ENCODE measurements at places on chromosomes 1 and 21. TPM values are rescaled to one million over a fixed set of nuclear protein-coding genes. Genes with fewer than 3 reads are reported as not detected.

Gene NBPF4
- total RNA-seq: not detected

Gene CFAP141
- not detected for total RNA-seq

Gene TRIM46
- 0.04 TPM for total RNA-seq

Gene S100A7A
- total RNA-seq: not detected

Gene AIM2
- not detected for total RNA-seq

Gene NHLH1
- total RNA-seq: not detected

Gene DNASE2B
- total RNA-seq: not detected

Gene RPTN
- total RNA-seq: not detected

- DNase-seq: no peak
Measured at GRCh38 chr1:221470000-221470698, 271.7 kb downstream of the DUSP10 start.

GRCh38 chr1:17023573-17023972 lies 11.8 kb upstream of the ATP13A2 start:
- no peak for DNase-seq

DNA sequence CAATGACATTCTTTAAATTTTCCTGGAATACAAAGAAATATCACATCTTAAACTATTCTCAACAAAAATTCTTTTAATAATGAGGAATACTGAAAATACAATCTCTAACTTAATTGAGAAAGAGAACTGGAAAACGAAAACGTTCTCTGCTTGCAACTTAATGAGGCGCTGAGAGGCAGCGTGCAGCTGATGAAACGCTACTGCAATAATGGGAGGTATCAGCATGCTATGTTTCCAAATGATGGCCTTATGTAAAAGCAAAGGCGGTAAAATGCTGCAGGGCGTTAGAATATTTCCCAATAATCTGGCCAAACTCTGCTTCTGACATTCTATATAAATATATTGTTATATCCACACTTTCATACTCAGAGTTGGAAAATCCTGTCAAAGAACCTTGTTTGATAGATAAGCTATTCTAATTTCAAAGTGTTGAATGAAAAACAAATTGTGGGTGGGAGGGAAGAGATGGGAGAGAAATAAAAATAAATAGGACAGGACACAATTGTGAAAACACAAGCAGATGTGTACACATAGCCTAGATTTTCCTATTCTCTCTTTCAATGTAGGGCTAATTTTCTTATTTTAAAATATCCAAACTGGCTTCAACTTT lies 70.9 kb downstream of the APP start:
- no peak for DNase-seq

DNA sequence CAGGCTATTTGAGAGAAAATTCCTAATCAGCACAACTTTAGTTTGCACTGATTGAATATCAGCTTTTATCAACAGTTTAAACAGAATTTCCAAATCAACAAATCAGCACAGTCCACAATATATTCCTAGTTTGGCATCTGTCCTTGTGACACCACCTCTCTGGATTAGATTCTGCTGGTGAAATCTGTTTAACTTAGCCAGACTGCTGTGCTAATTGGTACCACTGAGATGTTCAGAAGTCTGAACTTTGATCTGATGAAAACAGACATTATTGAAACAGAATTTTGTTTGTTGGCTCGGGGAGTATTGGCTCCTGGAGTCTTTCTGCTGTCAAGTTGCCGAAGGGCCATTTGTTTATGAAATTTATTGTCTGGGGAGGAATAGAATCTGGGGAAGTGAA lies 17.0 kb upstream of the NGF start:
- peak; percentile 27 for DNase-seq

DNA sequence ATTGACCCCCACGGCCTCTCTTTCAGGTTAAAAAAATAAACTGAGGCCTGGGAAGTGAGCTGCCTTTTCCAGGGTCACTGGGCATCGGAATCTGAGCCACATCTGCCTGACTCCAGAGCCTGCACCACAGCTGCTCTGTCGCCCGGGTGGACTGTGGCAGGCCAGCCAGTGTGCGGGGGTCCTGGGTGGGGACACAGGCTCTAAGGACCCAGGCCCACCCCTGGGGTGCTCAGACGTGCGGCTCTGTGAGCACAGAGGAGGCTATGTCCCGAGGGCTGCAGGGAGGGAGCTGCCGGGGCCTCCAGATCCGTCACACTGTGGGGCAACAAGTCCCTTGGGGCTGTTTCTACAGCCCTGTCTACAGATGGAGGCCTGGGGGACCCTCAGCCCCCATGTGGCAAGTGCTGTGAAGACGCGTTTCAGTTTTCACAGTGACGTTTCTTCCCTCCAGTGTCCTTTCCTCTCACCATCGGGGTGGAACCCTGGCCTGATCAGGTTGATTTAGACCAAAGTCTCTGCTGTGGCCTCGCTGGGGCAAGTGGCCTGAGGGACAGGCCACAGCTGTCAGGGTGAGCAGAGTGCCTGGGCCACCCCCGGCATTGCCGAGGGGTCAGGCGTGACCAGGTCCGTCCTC lies 39.2 kb upstream of the ACTRT2 start:
- DNase-seq: no peak

- DNase-seq: peak; percentile 98
Measured at GRCh38 chr1:234638832-234639799, 29.1 kb upstream of the IRF2BP2 start.

- peak; percentile 62 for DNase-seq
Measured at GRCh38 chr1:160681066-160681890, 30.3 kb downstream of the CD48 start.

DNA sequence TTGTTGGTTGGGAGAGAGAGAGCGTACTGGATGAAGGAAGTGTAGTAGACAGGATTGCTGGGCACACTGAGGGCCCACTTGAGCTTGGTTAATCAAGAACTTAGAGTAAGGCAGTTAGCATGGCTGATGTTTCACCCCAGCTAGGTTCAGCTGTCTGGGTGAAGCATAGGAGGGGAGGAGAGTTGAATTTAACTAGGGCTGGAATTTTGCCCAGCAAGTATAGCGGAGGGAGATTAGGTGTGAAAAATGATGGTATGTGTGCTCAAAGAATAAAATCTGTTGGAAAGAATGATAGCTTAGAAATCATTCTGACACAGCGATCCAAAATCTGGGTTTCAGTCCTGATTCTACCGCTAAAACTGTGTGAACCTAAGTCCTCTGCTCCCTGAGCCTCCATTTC lies 461.5 kb upstream of the PROX1 start:
- DNase-seq: no peak

GRCh38 chr21:44957047-44957831 lies 17.4 kb downstream of the SLX9 start:
- DNase-seq: no peak

DNA sequence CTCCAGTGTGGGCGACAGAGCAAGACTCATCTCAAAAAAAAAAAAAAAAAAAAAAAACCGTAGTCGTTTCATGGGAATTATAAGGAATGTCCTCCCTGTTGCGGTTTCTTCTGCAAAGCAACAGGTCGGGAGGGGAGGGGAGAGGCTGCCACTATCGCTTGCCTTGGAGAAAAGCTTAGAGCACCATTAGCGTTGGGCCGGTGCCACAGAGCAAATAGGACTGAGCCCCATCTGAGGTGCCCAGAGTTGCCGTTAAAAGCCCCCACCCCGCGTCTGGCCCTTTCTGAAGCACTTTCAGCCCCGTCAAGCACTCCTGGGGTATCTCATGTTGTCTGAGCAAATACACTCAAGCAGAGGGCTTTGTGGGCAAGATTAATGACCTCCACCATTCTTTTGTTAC lies 2.2 kb downstream of the RIPPLY3 start:
- no peak for DNase-seq

DNA sequence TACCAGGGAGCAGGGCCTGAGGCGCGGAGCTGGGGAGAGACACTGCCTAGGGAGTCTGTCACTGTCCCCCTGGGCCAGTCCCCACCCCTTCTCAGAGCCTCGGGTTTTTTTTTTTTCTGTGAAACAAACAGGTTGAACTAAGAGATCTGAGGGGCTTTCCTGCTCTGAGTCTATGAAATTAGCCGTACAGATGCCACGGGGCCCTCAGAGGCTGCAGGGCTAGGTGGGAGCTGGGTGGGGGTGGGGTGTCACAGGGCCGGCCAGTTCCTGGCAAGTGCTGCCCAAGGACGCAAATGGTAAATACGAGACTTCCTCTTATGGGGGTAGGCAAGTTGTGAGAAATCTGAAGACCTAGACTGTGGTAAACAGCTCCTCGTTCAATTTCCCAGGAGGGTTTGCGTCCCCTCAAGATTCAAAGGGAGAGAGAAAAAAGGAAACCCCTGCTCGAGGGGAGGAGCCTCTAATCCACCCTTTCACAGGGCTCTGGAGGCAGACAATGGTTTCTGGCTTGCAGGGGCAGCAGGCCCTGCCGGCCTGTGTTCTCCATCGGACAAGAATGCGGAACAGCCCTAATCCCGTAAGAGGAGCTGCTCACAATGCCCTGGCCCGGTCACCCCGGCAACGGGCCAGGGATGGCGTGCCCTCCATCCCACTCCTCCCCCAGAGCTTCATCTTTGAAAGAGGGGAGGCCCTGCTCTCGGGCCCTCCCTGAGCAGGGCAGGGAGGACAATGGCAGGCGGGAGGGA lies 7.8 kb downstream of the NUAK2 start:
- no peak for DNase-seq

DNA sequence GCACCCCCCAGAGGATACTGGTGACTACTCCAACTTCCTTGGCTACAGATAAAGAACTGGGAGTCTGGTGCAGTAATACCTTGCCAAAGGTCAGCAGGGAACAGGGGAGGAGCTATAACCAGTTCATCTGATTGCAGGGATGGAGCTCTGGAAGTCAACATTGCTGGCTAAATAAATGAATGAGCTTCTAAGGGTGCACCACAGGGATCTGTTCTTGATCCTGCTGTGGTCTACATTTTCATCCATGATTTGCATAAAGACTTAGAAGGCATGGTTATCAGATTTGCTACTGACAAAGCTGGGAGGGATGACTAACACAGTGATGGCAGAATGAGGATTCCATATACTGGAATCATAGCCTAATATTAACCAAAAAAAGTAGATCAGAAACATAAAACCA lies 18.3 kb downstream of the PLEKHA6 start:
- peak; percentile 16 for DNase-seq

DNA sequence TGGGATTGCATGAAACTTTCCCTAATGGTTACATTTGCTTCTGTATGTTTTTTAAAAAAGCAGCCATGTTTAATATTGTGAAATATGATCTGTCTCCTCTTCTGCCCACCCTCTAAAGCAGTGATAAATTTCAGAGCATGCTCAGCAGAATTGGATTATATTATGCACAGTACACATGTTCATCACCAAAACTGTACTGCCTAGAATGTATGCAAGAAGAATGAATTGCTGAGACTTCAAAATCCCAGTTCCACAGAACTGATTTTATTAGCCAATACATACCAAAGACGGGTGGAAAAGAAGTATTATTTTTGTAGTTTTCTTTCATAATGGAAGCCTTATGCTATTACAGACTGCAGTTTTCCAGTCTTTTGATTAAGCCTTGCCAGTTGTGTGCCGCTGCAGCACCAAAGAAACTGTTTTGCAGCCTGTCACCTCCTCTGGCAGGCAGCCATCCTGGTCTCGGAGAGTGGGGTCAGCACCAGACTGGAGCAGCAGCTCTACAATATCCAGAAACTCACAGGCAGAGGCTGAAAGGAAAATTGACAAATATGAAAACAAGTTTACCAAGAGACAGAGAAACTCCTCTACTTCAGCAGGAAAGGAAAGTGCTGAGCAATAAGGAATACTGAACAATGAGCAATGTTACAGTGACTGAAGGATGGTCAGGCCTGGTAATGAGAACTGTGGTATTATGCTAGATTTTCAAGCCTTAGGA lies 58.1 kb downstream of the LHX4 start:
- no peak for DNase-seq

GRCh38 chr1:51331206-51332100 lies 1.1 kb upstream of the TTC39A start:
- DNase-seq: peak; percentile 62

- no peak for DNase-seq
Measured at GRCh38 chr1:27009601-27010197, 3.0 kb downstream of the TENT5B start.

DNA sequence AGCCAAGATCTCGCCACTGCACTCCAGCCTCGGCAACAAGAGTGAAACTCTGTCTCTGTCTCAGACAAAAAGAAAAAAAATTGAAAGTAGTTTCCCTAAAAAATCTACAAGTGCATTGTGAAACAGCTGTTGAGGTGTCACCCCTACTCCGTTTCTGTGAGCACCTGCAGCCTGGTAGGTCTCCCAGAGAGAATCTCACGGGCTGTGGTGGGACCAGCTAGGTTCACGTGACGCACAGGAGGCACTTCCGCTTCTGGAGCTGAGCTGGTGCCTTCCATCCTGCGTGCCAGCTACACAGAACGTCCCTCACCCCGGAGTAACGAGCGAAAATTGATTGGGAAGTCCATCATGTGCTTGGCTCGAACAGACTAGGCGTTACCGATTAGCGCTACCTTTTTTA lies 66.8 kb downstream of the COL24A1 start:
- no peak for DNase-seq

DNA sequence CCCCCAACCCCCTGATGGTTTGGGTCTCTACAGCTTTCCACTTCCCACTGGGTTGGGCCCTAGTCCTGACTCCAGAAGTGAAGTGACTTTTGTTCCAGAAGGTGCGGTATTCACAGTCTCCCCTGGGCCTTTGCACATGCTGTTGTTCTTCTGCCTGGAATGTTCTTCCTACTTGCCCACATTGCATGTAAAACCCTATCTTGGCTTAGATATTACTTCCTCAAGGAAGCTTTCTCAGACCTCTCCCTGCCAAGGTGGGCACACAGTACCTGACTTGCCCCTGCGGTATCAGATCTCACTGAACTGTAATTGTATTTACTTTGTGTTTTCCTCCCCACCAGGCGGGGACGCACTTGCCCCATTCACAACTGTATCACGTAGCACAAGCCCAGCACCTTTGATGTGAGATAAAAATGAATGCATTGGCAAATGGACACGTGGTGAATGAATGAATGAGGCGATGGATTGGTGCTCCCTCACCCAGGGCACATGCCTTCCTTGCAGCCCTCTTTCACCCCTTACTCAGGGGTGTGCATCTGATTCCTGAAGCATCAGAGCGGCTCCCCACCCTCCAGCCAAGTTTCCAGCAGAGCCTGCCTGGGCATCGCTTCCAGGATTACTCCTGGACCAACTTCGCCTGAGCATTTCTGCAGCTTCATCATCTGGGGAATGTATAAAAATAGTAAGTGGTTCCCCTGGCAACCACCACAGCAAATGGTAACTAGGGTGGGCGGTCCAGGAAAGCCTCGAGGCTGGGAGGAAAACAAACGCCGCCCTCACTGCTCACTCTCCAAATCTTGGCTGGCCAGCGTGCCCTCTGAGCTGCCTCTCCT lies 19.8 kb downstream of the NENF start:
- DNase-seq: no peak

GRCh38 chr1:34612091-34612827 lies 142.6 kb upstream of the GJB5 start:
- DNase-seq: no peak

DNA sequence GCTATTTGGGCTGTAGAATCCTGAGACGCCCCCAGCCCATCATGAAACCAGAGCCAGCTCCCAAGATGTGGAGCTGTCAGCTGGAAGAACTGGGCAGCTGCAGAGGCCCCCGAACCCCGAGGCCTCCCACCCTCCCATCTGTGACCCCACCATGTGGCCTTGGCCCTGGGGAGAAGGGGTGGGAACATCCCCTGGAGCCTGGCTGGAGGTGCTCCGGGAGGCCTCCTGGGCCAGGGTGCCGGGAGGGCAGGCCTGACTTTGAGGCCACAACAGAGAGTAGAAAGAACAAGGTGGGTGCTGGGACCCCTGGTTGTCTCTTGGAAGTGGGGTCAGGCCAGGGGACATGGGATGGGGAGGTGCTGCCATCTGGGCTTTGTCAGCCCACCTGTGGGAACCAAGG lies 6.0 kb upstream of the SMYD3 start:
- DNase-seq: no peak

GRCh38 chr1:241156231-241156965 lies 200.6 kb downstream of the RGS7 start:
- no peak for DNase-seq

Measured in HepG2 (cell line).